ENCODE measurements at places on chromosomes 6 and 20.

- DNase-seq, result no peak
Measured at GRCh38 chr20:59525500-59526241, 78.7 kb upstream of the PHACTR3 start.

GRCh38 chr6:36666826-36667591 lies 11.5 kb upstream of the CDKN1A start:
- peak; percentile 31 for DNase-seq

- no peak for DNase-seq
Measured at GRCh38 chr20:32231847-32232246, 24.2 kb downstream of the POFUT1 start.

- no peak for DNase-seq
Measured at GRCh38 chr6:163048345-163048744, 320.6 kb downstream of the PACRG start.
